ENCODE measurements at places on chromosomes 5 and 9.
A peak's percentile ranks its signal among the peaks of the same experiment; 100 is the strongest.

GRCh38 chr5:1101961-1102713 is 9.7 kb downstream of the SLC12A7 start:
- DNase-seq: peak; percentile 24

DNA sequence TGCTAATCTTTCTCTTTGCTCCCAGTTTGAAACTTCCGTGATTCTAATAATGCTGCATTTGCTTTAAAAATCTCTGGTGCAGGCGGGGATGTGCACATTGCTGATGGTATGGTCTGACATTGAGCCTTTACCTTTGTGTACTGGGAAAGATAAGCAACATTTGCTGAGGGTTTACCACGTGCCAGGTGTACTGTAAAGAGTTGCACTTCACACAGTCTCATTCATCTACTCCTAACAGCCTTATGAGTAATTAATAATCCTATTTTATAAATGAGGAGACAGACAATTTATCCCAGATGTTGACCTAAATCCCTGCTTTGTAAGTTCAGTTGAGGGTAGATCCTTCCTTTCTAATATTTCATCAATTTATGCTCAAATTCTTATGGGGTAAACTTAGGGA is 726 bp upstream of the ADGRV1 start:
- no peak for DNase-seq

DNA sequence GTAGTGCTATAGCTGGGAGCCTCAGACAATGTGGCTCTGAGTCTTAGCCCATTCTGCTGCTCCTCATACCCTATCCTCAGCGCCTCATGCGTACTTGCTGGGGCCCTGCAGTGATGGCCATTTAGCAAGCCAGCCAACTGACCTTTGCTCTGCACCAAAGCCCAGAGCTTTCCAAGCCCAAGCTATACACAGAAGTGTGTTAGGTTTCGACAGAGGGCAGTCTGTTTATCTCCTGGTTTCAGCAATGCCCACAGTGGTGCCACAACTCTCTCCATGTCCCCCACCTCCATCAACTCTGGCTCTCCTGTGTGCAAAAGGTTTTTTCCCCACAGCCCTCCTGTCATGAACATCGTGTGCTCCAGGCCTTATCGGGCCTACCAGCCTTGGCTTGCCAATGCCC is 16.9 kb downstream of the GNG10 start:
- DNase-seq: no peak

DNA sequence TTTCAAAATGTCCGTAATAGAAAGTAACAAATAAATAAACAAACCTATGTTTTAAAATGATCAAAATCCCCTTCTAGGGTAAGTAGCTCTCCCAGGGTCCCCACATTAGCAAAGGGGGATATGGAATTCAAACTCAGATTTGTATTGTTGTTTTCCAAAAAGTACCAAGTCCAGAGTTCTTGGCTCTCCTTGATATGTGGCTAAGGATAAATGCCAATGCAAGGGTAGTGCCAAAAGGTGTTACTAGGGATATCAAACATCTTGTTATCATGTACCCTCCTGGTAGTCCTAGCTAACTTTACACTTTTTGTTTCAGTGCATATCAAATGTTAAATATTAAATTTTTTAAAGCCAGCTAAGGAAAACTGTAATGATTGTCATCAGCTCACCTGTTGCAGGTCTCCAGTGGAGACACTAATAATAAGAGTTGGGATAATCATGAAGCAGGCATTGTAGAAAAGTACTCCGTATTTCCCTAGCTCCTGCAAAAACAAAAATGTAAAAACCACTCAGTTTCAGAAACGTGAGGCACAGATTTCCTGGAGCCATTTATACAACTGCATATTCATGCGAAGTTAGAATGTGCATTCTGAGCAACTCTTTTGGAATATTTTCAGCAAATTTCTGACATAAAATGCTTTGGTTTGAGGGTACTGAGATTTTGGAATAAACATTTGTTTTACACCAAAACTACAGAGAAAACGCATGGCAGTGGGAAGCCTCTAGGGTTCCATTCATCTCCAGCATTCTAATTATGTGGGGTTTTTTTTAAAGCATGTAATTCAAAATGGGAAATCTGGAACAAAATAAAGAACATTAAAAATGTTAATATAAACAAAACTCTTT is 39.8 kb downstream of the SLC35D2 start:
- no peak for DNase-seq

DNA sequence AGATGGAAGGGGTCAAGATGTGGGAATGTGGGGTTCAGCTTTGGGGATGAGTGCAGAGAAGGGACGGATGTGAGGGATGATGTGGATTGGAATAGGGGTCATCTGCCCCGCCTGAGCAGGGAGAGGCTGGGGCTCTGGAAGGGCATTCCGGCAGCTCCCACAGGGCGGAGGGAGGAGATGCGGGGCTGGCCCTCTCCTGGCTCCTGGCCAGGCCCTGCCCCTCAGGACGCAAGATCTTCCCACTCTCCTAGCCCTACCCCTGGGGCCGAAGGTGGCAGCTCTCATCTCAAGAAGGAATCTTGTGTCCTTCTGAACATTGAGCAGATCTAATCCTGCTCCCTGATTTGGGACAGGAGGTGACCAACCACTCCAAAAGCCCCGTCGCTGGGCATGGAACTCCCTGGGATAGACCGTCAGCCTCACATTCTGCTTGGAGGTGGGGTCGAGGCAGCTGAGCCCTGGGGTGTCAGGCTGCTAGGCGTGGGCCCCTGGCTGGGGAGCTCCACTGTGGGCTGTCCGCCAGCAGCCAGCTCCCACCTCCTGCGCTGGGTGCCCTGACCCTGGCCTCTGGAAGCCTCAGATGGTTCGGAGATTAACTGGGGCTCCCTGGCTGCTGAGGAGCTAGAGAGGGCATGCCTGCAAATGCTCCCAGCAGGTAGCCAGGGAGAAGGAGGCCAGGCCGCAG is 125.2 kb downstream of the ZNF354C start:
- DNase-seq: no peak

- DNase-seq: no peak
These were observed 88.6 kb downstream of the KCNN2 start for GRCh38 chr5:114450437-114450836.

DNA sequence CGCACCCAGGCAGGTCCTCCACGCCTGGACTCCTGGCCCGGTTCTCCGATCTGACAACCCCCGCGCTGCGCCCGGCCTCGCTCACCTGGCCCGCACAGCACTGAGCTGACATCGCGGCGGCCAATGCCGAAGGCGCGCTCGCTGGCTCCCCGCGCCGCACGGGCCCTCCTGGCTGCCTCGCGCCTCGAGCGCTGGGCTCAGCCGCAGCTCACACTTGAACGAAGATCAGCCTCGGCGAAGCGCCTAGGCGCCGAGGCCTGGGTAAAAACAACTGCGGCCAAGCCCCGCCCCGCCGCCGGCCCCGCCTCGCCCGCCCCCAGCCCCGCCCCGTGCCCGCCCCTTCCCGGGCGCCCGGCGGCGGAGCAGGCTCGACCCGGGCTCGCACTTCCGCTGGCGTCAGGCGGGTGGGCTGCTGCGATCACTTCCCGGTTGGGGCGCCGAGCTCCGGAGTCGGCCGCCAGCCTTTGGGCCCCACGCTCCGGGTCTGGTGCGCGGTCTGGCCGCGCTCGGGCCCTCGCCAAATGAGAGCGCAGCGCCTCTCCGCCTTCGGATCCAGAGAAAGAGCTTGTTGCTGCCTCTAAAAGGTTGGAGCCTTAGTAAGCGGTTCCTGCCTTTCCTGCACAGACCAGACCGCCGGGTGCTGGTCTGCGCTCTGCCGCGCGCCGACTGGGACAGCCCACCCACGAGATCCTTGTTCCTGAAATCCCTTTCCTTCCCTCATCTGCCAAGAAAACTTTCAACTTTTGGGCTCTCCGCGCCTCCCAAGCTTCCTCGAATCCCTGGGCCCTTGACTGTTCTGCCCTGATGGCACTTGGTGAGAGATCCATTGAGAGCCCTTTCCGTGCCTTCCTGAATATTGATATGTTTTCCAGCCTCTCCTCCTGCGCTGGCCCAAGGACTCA is at the start of gene SERINC5:
SERINC5 (minus strand) TSS at position 238 of the 902 bp plus-strand sequence; CDS start at position 112, 126 bp downstream.
- DNase-seq: peak; percentile 91

- no peak for DNase-seq
These were observed 84.3 kb upstream of the SLC1A3 start for GRCh38 chr5:36521838-36522745.

DNA sequence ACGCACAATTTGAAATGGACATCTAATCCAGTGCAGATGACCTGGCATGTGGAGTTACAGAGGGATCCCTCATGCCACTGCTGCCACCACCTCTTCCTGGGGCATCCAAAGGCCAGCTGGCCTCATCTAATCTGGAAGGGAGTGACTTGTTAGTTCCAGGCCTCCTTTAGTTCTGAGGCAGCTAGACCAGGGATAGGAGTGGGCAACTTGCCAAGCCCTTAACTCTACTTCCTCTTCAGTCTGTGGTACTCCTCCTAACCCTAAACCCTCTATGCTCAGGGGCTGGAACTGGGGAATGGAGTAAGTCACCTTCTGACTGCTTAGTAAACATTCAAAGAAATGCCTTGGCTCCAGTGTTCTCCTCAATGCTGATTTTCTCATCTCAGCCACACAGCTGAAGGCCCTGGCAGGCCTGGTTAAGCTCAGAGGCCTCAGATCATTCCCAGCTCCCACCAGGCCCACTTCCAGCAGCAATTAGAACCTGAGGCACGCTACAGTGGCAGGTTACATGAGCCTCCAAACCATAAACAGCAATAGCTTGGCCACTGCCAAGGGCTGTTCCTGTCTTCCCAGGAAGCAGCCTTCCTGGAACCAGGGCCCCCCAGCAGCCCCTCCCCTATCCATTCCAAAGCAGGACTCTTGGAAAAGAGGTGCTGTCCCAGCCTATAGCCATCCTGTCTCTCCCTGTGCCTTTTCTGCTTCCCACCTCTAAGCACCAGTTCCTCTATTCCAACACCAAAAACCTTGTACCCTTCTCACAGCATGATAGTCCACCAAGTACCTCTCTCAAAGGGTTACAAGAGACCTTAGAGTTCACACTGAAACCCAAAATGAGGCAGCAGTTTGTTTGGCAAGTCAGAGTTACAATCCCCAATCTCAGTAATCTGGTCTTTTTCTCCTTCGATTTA is 2.0 kb downstream of the EIF4EBP3 start:
- DNase-seq: peak; percentile 83

- DNase-seq: no peak
These were observed 101.1 kb downstream of the FGF18 start for GRCh38 chr5:171520300-171521174.

- no peak for DNase-seq
These were observed 74.8 kb downstream of the CDK5RAP2 start for GRCh38 chr9:120505186-120505585.

- DNase-seq: no peak
These were observed 333.9 kb upstream of the SEMA6A start for GRCh38 chr5:116908537-116908936.

- no peak for DNase-seq
These were observed 40.8 kb upstream of the SPDL1 start for GRCh38 chr5:169542811-169543210.

DNA sequence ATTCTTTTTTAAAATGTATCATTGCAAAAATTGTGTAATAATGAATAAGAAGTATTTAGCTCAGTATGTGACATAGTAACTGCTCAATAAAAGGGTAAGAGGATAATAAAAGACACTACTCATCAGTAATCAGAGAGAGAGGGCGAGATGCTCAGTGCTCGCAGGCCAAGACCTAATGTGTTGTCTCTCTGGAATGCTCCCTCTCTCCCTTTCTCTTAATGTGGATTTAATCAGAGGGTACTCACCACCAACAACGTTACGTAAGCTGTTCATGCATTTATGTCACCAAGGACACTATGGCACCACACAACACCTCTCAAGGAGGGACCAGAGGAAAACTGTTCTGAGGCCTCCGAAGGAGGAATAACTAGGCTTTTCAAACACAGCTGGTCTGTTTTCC is 42.5 kb downstream of the WHRN start:
- DNase-seq: no peak

GRCh38 chr9:94168203-94169000 is 84.1 kb downstream of the PTPDC1 start:
- peak; percentile 57 for DNase-seq

GRCh38 chr5:136191304-136192014 is 1.5 kb downstream of the SMIM32 start:
- DNase-seq: peak; percentile 43

GRCh38 chr5:35651002-35651756 is 33.5 kb downstream of the SPEF2 start:
- peak; percentile 59 for DNase-seq

GRCh38 chr5:159975462-159976019 is 33.4 kb upstream of the TTC1 start:
- peak; percentile 3 for DNase-seq

DNA sequence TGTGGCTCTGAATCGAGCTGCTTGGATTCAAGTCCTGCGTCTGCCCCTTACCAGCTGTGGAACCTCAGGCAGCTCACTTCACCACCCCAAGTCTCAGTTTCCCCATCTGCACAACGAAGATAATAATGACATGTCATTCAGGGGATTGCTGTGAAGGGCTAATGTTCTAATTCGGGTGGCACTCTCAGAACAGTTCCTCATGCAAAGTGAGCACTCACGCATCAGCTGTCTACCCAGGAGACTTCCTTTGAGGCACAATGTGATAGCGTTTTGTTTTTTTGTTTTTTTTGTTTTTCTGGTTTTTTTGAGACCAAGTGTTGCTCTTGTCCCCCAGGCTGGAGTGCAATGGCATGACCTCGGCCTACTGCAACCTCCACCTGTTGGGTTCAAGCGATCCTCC is 56.4 kb downstream of the NTNG2 start:
- DNase-seq: peak; percentile 37

DNA sequence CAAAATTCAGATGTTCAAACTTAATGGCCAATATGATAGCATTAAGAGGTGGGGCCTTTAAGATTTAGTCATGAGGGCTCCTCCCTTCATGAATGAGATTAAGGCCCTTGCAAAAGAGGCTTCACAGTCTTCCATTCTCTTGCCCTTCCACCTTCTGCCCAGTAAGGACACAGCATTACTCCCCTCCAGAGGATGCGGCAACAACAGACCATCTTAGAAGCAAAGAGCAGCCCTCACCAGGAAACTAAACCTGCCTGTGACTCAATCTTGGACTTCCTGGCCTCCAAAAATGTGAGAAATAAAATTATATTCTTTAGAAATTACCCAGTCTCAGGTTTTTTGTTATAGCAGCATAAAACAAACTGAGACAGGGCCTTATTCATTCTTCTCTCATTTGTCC is 8.2 kb downstream of the AP3B1 start:
- DNase-seq: peak; percentile 72

DNA sequence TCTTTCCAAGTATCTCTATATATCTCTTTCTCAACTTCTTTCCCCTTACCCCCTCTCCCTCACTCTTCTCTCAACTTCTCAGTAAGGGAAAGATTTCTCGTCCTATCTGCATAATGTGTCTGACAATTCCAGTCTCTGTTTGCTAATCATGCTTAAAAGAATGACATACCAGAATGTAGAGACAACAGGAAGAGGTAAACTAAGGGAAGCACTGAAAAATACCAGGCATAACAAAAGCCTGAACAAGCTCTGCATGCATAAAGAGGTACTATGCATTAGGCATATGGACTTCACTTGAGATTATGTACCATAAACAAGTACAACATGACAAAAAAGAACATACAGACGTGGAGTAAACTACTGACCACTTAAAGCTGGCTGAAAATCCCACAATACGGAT is 62.6 kb downstream of the SEMA5A start:
- DNase-seq: no peak

DNA sequence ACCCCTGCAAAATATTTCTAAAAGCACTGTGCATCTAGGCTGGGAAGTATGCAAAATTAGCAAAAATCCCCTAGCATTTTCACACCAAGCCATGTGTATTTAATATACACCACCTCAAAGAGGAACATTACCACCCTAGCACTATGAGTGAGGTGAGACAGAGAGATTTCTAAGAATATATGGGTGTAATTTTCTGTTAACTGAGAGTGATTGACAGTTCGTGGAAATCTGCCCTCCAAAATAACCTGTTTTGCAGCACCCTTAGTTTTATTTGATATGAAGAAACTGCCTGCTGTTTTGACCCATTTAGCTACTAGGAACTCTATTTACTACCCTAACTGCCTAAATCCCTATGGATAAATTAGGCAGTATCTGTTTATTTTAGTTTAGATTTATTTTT is 64.2 kb upstream of the CDKN2B start:
- no peak for DNase-seq

Data from suppressor macrophage treated with lipopolysaccharide for 1 hour (primary cell).